ENCODE measurements at places on chromosomes 2 and 18. TPM values are rescaled to one million over a fixed set of nuclear protein-coding genes. Genes with fewer than 3 reads are reported as not detected.

DNA sequence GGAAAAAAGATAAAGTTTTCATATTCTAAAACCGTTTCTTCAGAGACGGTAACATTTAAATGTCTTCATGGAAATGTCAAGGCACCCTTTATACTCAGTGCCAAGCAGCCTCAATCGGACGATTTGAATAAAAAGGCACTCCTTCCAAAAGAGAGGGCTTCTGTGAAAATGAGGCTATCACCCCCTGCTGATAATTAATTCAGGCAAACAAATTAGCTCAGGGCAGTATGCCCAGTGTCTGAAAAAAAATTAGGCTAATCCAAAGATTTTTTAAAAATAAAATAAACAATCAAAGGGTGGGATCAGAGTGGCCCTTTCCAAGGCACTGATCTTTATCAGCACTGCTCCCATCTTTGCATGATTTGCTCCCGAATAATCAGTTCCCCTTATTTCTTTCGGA, 151.0 kb upstream of the PID1 start:
- H3K4me1 ChIP-seq = no peaks in the 10 kb centered on the region
- no peaks in the 10 kb centered on the region for H3K27me3 ChIP-seq
- no peak overlapping the region for H3K4me3 ChIP-seq
- H3K36me3 ChIP-seq = no peaks in the 10 kb centered on the region

The TWSG1 gene
- total RNA-seq = 16.0 TPM

The C2orf66 gene
- not detected for total RNA-seq

- peaks cover 5% of the 10 kb centered on the region for H3K4me1 ChIP-seq
- H3K27me3 ChIP-seq = no peaks in the 10 kb centered on the region
- no peak overlapping the region for H3K27ac ChIP-seq
- DNase-seq = no peak
- no peak overlapping the region for H3K4me3 ChIP-seq
Measured at GRCh38 chr2:241279413-241279812, 36.1 kb downstream of the HDLBP start.

GRCh38 chr2:228102949-228103348, 78.5 kb downstream of the SPHKAP start:
- H3K4me1 ChIP-seq = no peaks in the 10 kb centered on the region
- H3K36me3 ChIP-seq = no peaks in the 10 kb centered on the region
- DNase-seq = no peak
- no peak overlapping the region for H3K4me3 ChIP-seq

DNA sequence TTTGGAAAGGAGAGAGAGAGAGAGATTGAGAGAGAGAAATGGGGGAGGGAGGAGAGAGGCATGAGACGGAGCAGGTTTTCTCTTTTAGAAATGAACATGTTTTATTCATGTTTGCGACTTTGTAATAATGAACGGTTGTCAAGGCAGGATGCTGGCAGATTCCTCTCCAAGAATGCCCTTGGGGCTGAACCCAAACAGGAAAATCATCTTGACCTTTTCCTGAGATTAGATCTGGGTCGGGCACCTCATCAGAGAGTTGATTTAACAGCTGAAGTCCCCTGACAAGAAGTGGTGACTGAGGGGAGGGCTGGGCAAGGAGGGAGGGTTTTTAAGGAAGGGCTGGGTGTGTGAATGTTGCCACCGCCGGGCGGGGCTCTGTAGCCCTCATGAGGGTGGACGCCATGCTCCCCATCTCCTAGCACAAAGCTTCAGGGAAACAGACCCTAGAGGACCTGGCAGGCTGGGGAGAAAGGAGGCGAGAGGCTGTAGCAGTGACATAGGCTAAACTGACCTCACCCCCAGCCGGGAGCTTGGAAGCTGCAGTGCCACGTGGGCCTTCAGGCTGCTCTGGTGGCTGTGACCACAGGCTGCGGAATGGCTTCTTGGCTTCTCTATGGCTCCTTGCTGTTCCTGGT, 60.0 kb downstream of the LIPG start:
- H3K27ac ChIP-seq = no peak overlapping the region
- no peaks in the 10 kb centered on the region for H3K36me3 ChIP-seq
- no peak overlapping the region for H3K4me3 ChIP-seq
- no peaks in the 10 kb centered on the region for H3K4me1 ChIP-seq
- no peaks in the 10 kb centered on the region for H3K27me3 ChIP-seq
- no peak for DNase-seq

The CYTIP gene
- 97.7 TPM for total RNA-seq

- no peaks in the 10 kb centered on the region for H3K27me3 ChIP-seq
- H3K36me3 ChIP-seq = no peaks in the 10 kb centered on the region
- no peaks in the 10 kb centered on the region for H3K4me1 ChIP-seq
- no peak overlapping the region for H3K27ac ChIP-seq
- DNase-seq = peak; percentile 66
Measured at GRCh38 chr2:42974721-42975717, 182.6 kb upstream of the HAAO start.

DNA sequence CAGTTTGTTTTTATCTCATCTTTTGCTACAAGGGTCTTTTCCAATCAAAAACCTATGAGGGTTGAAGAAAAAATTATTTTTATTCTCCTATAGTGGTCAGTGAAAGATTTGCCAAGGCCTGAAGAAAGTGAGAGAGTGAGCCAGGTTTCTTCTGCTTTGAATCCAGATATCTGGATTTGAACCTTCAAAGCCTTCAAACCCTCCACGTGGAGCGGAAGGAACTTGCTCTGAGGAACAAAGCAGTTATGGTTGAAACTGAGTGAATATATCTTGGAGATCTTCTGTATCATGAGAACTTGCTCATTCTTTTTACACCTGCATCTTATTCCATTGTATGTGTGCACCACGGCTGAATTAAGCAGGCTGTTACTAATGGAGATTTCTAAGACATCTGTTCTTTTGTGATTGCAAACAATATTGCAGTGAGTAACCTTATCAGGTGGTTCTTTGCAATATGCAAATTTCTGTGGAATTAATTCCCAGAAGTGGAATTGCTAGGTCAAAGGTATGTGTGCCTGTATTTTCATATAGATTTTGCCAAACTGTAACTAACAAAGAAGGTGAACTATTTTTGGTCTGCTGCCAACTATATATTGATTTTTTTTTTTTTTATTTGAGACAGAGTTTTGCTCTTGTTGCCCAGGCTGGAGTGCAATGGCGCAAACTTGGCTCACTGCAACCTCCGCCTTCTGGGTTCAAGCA, 147.9 kb downstream of the B3GNT2 start:
- H3K27ac ChIP-seq = no peak overlapping the region
- DNase-seq = no peak
- no peaks in the 10 kb centered on the region for H3K4me1 ChIP-seq
- no peak overlapping the region for H3K4me3 ChIP-seq
- no peaks in the 10 kb centered on the region for H3K36me3 ChIP-seq

The CYP26B1 gene
- total RNA-seq = not detected

The SLC40A1 gene
- not detected for total RNA-seq

DNA sequence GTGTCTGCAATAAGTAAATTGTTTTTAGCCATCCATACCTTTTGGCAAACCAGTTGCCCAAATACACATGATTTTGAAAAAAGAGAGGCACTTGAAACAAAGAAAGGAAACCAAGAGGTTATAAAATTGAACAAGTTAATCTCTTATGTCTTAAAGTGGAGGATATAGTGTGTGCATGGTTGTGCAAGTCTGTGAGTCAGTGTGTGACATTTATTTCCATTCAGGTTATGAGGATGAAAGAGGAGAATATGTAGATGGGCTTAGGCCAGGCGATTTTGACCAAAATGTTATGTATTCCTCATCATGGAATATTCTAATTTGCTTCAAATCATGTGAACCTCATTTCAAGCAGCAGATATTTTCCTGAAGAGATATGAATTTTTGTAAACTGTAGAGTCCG, 123.3 kb downstream of the SETBP1 start:
- no peaks in the 10 kb centered on the region for H3K36me3 ChIP-seq
- no peak for DNase-seq
- H3K4me1 ChIP-seq = 0 out of 2 replicates have a peak, but pooled peaks cover 4% of the 10 kb centered on the region
- no peak overlapping the region for H3K4me3 ChIP-seq
- H3K27me3 ChIP-seq = no peaks in the 10 kb centered on the region
- H3K27ac ChIP-seq = no peak overlapping the region

GRCh38 chr2:33443274-33443829, 33.1 kb upstream of the RASGRP3 start:
- no peak overlapping the region for H3K27ac ChIP-seq
- peaks cover 5% of the 10 kb centered on the region for H3K4me1 ChIP-seq
- H3K4me3 ChIP-seq = no peak overlapping the region
- no peak for DNase-seq

The CNDP1 gene
- not detected for total RNA-seq

- H3K27me3 ChIP-seq = no peaks in the 10 kb centered on the region
- H3K27ac ChIP-seq = no peak overlapping the region
- peak overlapping the region; percentile 65 for H3K4me3 ChIP-seq
- DNase-seq = peak; percentile 86
Measured at GRCh38 chr2:127415593-127416505, 2.4 kb upstream of the PROC start.

DNA sequence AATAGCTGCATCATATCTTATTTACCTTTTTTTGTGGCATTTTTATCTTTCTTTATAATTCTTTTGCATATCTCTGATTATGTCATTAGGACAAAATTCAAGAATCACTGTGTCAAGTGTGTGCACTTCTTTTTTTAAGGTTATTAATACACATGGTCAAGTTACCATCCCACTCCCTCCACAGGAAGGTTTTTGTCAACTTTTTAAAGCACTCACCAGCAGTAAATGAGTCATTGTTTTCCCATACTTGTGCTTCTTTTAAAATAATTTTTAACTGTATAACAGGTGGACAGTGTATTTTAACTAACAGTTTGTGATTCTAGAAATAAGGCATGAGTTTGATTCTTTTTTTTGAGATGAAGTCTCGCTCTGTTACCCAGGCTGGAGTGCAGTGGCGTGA, 45.7 kb upstream of the FAM171B start:
- no peak for DNase-seq
- no peaks in the 10 kb centered on the region for H3K4me1 ChIP-seq
- no peak overlapping the region for H3K27ac ChIP-seq
- no peaks in the 10 kb centered on the region for H3K27me3 ChIP-seq
- H3K4me3 ChIP-seq = no peak overlapping the region
